ENCODE measurements at places on chromosomes 5 and 9.

- DNase-seq, result no peak
These were observed 32.2 kb upstream of the TGFBI start for GRCh38 chr5:135996611-135997010.

GRCh38 chr5:138610918-138611677, 35.9 kb upstream of the HSPA9 start:
- DNase-seq, result no peak

- DNase-seq, result no peak
These were observed 3.4 kb upstream of the MYORG start for GRCh38 chr9:34380034-34380510.

DNA sequence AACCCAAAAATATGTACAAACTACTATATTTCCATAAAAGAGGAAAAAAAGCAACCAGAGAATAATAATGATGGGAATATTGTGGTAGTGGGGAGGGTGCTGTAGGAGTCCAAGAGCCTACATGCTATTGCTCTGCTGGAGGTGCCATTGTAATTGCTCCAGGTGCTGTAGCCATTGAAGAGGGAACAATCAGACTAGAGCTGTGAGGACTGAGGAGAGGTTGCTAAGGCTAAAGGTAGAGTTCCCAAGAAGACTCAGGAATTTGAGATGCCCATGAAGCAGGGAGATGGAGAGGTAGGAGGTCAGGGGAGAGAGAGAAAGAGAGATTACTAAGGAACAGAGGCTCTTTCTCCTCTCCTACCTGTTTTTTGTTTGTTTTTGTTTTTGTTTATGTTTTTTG, 394.0 kb downstream of the DMRTA1 start:
- DNase-seq, result no peak

DNA sequence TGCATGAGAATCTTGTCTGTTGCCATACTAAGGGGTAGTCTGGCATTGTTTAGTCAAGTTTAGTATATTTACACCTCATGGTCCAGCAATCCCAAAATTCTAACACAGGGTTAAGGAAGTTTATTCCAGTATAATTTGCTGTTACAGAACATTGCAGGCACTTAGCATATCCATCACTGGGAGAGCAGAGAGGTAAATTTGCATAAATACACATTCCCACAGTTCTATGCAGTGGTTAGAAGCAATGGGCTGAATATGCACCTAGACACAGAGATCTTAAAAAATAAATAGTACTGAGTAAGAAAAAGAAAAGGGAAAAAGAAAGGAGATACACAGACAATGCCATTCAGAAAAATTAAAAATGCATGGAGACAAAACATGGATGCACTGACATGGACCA, 692.3 kb upstream of the MEF2C start:
- DNase-seq, result no peak

DNA sequence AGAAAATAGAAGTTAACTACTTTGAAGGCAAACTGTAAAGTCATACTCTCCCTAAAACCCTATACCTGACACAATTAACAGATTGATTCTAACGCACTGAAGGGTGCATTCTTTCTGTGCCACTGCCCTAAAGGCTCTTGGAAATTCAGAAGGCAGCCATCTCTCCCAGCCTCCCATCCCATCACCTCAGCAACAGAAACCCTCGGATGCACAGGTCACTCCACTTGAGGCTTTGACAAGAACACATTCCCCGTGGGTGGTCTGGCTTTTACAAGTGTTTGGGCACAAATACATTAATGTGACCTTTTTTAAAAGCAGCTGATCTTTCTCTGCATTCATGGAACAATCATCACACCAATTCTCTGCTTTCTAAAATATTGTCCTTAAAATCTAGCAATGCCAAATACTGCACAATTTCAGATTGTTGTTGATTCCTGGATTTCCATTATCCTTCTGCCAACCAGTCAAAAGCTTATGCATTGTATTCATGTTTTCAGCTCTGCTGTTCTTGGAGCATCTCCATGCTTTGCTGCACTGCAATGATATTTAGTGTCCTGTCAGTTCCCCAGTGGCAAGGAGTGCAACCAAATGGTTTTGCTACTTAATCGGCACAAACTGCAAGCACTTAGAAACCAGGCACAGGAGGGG, 175.6 kb downstream of the TMEM161B start:
- DNase-seq, result no peak

- no peak for DNase-seq
These were observed 709 bp downstream of the WHRN start for GRCh38 chr9:114504341-114505186.

- DNase-seq, result no peak
These were observed 37.7 kb downstream of the SAR1B start for GRCh38 chr5:134594797-134595457.

DNA sequence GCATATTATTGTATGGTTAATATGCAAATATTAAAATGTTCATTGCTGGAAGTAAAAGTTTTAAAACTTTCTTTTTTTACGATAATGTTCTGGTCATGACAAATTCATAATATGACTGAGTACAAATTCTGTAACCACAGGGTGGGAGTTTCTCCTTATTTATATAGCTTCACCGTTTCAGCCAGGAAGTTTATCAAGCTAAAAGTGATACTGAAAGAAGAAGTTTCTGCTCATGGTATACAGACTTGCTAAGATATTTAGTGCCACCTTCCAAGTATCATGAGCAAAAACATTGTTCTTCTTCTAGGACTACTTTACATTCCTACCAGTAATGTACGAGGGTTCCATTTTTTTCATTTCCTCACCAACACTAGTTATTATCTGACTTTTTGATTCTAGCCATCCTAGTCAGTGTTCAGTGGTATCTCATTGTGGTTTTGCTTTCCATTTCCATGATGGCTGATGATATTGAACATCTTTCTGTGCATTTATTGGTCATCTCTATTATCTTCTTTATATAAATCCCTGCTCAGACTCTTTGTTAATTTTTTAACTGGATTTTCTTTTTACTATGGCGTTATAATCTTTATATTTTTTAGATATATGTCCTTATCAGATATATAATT, 94.2 kb upstream of the PRRC1 start:
- no peak for DNase-seq

GRCh38 chr5:139601429-139601828, 40.3 kb downstream of the UBE2D2 start:
- DNase-seq, result no peak

DNA sequence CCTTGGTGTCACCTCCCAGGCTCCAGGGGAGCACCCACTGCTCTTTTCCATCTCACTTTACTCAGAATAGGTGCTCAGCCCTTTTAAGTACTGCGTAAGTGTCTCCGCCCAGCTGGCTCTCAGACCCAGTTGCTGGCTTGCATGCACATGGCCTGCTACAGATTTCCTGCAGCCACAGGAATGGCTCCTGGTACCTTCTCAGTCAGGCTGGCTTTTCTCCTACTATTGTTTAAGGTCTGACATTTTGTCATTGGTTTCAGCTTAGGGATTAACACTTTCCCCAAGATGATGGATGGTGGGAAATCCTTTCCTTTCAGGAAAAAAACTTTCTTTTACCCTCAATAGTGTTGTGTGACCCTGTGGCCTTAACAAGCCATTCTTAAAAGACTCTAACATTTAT, 1652.3 kb upstream of the WWC1 start:
- no peak for DNase-seq

DNA sequence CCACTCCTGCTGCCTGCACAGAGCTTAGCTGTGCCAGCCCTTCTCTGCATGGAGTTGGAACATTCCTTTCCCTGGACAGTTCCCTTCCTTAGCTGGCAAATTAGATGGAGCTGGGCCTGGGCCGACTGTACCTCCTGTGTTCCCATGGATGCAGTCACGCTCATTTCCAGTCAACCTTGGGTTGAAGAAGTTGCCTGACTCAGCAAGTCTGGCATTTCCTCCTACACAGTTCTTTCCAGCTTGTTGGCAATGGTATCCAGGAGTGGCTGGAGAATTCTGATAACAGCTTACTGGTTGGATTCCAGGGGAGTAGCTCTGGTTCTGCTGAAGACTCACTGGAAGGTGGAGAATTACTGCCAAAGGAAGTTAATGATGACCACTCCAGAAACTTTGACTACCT, 9.2 kb upstream of the TAF1L start:
- DNase-seq, result no peak

GRCh38 chr9:107712390-107712789, 222.8 kb upstream of the KLF4 start:
- no peak for DNase-seq

GRCh38 chr5:149636861-149637246, 55.6 kb downstream of the ARHGEF37 start:
- no peak for DNase-seq

GRCh38 chr5:144778561-144778960, 607.9 kb downstream of the KCTD16 start:
- DNase-seq, result no peak

- no peak for DNase-seq
These were observed 11.1 kb downstream of the PALM2AKAP2 start for GRCh38 chr9:109791003-109791677.

DNA sequence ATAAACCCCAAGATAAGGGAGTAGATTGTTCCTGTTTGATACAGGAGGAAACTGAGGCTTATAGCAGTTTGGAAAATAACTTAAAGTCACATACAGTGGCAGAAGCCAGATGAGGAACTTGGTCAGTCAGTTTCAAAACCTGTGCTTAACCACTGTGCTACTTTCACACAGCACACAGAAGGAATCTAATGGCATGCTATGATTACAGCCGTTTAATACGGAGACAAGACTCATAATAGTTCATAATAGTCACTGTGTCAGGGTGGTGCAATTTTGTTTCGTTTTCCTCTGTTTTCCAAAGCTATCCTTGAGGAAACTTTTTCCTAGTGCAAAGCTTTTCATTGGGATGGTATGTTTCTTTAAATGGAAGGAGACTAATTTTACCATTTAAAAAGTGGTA, 112.3 kb downstream of the GCNT1 start:
- no peak for DNase-seq

DNA sequence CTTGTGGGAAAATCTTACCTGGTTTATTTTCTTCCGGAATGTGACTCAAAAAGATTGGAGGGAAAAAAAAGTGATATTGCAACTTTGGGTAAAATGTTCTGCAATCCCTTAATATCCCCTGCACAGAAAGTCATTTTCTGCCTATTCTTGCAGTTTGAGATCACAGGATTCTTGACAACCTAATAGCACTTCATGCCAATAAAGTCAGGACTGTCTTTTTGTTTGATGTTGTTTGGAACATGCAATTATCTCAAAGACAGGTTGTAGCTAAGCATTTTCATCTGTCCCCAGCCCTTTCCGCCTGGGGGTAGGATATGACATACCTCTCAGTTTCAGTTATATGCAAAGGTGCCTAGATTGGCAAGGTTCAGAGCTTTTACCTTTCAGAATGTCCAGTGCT, 63.9 kb downstream of the ALDH1A1 start:
- no peak for DNase-seq

- DNase-seq, result no peak
These were observed 733 bp downstream of the ANGPTL2 start for GRCh38 chr9:127121628-127122175.

GRCh38 chr9:70975821-70976220, 145.6 kb downstream of the TRPM3 start:
- no peak for DNase-seq

- DNase-seq, result no peak
These were observed 622.4 kb downstream of the CHSY3 start for GRCh38 chr5:130526708-130527107.

- DNase-seq, result no peak
These were observed 32.2 kb downstream of the ALDH7A1 start for GRCh38 chr5:126562823-126563222.

GRCh38 chr9:136085815-136086212, 9.3 kb downstream of the NACC2 start:
- no peak for DNase-seq

- no peak for DNase-seq
These were observed 38.2 kb upstream of the SLCO6A1 start for GRCh38 chr5:102537011-102537410.

GRCh38 chr9:126857261-126857960, 3.0 kb upstream of the ZBTB34 start:
- no peak for DNase-seq

DNA sequence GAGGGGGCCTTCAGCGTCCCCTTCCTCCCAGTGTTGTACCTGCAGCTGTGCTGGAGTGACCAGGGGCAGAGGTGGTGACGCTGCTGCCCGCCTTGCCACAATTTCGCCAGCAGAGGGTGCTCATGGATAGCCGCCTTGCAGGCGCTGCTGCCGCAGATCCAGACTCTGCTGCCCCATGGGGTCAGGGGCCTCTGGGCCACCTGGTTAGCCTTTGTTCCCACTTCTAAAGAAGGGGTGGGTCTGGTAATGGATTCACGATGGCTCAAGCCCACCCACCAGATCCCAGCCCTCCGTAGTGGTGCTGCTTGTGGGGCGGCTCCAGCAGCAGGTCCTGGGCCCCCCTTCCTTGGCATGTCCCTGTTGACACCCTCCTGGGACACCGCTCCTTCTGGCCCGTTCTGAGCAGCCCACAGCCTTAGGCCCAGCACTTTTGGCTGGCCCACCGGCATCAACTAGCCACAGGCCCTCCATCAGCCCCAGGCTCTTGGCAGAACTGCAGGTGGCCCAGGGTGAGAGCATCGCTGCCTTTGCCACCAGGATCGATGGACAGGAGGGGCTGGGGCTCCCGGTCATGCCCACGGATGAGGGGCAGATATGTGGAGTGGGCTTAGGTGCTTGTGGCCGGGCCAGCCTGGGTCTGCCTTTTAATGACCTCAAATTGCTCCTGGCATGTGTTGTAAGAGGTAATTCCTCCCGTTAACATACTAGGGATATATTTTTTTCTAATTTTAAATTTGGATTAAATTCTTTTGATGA, 57.2 kb downstream of the COL5A1 start:
- DNase-seq, result peak; percentile 84

DNA sequence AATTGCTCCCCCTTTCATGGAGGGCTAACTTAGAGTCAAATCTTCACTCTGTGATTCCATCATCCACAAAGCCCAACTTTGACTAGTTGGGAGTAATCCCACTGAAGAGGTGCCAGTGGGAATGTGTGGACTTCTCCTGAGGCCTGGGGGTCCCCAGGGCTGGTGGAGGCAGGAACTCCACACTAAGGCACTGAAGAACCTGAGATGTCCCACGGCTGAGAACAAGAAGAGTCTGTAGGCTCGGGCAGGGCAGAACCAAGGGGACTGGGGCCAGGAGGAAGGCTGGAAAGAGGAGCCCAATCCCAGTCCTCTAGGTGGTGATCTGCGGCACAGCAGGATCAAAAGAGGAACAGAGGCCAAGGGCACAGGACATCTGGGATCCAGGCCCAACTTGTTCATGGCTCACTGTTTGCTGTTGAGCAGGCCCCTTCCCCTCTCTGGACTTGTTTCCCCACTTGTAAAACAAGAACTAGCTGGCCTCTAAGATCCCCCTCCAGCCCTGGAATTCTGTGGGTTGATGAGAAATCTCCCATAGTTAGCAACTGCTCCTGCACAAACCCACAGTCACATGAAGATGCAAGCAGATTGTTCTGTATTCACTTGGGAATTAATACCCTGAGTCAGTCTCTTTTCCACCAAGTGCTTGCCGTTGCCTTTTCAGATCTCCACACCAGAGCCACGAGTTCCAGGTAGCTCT, 32.7 kb upstream of the ALDH1B1 start:
- no peak for DNase-seq

All from GM12892 (cell line).